Hematopoietic multipotent progenitor cell (in vitro differentiated cells): ENCODE measurements at places on chromosomes 2 and 18.

- no peak for DNase-seq
Observed at GRCh38 chr2:187879491-187879890, 325.3 kb upstream of the TFPI start.

- no peak for DNase-seq
Observed at GRCh38 chr2:201970786-201971108, 62.9 kb upstream of the FZD7 start.

GRCh38 chr2:99504844-99505584 lies 15.2 kb upstream of the REV1 start:
- DNase-seq: no peak

DNA sequence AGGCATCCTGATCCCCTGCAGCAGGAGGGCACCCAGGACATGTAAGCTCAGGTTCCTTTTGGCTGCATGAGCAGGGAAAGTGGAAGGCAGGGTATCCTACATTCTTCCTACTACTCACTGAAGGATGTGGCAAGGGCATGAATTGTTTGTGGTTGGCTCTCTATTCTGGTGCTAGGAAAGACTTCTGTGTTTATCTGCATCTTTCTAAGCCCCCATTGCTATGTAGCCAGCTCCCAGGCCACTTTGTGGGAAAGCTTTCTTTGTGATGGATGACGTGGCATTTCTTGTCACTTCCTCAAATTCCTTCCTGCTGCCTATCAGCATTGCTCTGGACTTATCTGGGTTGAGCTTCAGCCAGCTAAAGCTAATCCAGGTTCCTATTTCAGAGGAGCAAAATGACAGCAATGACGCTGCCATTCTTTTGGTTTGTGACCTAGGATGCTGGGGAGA lies 46.2 kb downstream of the MEIS1 start:
- peak; percentile 85 for DNase-seq

GRCh38 chr2:30298302-30298701 lies 67.0 kb downstream of the LBH start:
- DNase-seq: no peak

GRCh38 chr2:135775420-135775819 lies 33.8 kb downstream of the UBXN4 start:
- DNase-seq: no peak

DNA sequence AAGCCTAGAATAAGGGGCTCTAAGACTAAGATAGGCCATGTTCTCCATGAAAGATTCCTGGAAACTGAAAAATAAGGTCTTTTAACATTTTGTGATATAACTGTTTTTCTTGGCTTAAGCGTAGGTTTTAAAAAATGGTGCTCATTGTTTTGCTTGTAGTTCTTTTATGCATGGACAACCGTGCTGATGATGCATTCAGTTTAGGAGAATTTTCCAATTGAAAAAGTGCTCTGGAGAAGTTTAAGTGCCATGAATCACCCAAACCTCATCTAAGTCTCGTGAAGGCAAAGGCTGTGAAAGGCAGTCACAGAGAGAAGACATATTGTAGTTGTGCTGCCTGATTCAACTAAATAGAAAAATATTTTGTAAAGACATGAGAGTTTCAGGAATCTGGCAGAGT lies 111.8 kb upstream of the GAREM1 start:
- DNase-seq: no peak

GRCh38 chr2:119820275-119820674 lies 60.6 kb downstream of the PTPN4 start:
- no peak for DNase-seq

DNA sequence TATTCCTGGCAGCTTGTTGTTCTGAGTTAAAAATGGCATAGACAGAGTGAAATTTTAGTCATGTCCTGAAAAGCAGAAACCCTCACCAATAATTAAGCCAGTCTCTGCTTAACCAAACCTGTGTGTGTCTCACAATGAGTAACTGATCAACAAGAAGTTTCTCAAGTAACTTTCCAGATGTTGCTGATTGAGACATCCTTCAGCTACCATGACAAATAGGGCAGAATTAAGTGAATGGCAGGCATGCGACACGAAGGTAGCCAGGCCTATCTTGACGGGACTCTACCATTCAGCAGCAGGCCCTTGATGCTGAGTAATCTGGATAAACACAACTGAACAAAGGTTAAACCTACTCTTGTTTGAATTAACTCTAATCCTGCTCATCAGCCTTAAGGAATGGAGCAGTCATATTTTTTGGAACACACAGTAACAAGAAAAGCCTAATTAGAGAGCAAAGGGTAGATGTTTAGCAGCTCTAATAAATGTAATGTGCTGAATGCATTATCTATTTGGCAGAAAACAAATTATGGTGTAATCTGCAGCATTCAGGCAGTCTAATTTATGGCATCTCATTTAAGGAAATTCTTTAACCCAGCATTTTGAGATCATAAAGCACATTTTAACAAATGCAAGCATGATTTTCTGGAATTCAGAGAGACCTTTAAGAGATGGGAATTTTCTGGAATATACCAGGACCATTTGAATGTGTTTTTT lies 159.5 kb upstream of the EPHA4 start:
- no peak for DNase-seq

DNA sequence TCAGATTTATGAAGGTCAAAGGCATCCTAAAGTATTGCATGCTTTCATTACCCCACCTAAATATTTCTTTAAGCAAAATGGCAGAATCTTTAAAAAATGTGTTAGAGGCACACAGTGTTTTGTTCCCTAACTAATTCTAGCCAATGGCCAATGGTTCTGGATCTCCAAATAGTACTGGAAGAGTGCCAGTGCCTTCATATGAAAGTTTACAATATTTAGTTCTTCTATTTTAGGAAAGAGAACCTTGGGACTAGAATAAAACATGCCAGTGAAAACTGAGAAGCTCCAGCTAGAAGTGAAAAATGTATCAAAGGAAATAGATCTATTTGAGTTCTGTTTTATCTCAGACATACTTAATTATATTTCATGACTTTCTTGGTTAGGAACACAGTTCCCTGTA lies 37.1 kb downstream of the TACR1 start:
- no peak for DNase-seq

DNA sequence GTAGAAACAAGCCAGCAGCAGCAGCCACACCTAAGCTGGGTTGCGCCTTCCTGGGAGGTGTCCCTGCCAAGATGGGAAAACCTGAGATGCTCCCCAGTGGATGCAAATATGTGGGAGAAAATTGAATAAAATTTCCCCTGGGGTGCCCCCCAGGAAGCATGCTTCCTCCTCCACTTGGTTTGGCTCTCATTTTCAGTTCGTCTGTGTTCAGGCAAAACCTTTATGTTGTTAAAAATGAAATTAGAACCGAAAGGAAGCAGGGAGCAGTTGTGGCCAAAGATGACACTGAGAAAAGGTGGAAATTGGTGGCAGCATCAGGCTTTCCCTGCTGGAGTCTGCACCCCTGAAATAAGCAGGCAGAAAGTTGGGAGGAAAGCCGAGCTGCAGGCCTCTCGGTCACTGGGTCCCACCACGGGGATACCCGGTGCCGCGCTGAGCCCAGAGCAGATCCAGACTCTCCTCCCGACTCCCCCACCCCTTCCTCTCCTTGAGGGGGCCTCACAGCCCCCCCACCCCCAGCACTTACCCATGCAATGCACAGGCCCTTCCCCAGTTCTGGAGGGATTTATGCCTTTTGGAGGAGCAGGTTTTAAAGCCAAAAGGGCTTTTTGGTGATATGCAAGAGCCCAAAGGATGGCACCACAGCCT lies 267.7 kb upstream of the SPRED2 start:
- DNase-seq: no peak

DNA sequence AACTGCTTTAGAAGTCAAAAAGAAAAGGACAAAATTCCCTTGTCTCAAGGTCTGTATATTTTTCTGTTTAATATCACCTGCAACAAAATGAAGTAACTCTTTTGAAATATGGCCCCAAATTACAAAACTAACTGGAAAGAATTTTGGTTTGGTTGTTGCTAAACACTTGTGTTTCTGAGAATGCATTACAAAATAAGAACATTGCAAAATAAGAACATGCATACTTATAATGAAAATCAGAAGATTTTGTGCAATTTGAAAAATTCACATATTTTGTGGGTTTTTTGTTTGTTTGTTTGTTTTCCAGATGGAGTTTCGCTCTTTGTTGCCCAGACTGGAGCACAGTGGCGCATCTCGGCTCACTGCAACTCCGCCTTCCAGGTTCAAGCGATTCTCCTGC lies 21.8 kb downstream of the NDUFB3 start:
- no peak for DNase-seq

- no peak for DNase-seq
Observed at GRCh38 chr2:219272995-219273394, 6.2 kb upstream of the DNAJB2 start.

DNA sequence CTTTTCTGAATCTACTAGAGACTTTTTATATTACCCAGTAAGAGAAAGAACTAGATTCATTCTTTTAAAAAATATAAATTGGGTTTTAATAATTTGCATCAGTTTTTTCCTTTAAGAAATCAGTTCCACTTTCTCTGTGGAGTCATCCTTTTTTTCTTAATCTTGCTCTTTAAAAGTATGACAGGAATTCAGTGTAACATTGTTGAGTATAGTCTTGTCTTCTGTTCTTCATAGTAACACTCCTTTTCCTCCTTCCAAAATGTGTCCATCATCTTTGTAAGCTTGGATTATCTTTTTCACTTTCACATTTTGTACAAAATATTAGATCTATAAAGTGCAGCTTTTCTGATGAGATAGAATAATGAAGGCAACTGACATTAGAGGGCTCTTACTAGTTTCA lies 135.4 kb downstream of the HAUS1 start:
- no peak for DNase-seq

DNA sequence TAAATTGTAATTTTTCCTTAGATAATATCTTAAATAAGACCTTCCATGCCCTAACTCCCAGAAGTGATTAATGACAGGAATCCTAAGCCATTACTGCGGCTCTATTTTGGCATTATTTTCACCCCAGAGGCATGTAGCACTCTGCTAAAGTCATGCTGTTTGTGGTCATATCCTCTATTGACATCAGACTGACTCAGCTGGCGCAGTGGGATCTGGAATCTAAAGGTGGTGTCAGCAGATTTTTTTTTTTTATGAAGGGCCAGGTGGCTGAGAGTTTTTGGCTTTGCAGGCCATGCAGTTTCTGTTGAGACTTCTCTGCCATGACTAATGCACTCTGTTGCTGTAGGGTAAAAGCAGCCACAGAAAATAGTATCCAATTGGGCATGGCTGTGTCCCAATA lies 64.1 kb upstream of the ACVR1C start:
- DNase-seq: no peak

DNA sequence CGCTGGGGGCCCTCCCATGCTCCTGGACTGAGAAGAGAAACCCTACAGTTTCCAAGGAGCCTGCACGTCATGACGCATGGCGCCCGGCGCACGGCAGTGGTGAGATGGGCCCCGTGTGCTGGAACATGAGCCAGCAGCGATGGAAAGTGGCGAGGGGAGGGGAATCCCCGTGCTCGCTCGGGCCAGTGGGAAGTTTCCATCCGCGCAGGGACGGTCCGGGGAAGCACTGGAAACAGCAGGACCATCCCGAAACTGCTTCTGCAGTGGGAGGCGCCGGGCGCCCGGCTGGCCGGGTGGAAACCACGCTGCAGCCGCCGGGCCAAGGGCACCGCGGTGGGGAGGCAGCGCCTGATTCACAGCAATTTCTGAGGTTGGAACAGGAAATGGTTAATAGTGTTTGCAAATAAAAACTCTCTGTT lies 4.9 kb upstream of the PDCD1 start:
- DNase-seq: no peak

- DNase-seq: peak; percentile 54
Observed at GRCh38 chr2:181781078-181781786, 100.9 kb upstream of the NEUROD1 start.

DNA sequence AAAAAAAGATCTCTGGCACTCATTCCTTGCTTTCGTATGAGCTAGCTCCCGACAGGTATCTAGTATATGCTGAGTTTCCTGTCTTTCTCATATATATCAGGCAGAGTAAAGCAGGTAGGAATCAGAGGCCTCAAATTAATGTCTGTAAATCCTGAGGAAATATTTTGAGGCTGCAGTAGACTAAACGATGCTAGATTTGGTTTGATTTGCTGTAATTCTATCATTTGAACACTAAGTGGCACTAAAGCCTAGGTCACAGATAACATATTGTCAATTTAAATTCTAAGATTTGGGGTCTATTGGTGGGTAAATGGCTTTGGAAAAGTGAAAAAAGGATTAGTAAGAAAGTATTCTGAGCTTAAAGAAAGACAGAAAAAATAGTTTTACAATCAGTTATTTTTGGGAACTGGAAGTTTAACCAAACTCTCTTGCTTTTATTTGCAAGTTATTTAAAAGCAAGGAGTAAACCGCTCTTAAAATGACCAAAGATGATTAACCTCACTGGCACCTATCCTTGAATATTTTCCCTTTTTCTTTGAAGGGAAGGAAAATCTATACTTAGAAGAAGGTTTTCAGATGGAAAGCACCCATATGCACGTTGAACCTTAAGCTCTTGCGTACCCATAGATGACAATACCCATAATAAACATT lies 37.6 kb upstream of the SLC4A10 start:
- no peak for DNase-seq

- no peak for DNase-seq
Observed at GRCh38 chr2:158578703-158579330, 122.1 kb downstream of the PKP4 start.

DNA sequence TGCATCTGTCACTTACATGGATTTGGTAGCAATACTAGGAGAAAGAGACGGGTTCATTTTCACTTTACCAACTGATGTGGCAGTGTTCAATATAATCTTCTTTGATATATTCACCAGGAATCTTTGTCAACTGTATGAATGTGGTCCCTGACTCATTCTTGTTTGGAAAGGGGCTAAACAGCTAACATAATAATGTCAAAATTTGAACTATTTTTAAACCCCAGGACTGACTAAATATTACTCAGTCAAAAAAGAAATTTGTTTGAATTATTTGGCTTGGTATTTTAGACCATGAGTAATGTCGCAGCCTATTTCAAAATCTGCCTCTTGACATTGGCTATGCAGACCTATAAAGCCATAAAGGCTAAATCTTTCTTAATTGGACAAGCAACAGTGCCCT lies 413.7 kb upstream of the RGPD4 start:
- DNase-seq: no peak

DNA sequence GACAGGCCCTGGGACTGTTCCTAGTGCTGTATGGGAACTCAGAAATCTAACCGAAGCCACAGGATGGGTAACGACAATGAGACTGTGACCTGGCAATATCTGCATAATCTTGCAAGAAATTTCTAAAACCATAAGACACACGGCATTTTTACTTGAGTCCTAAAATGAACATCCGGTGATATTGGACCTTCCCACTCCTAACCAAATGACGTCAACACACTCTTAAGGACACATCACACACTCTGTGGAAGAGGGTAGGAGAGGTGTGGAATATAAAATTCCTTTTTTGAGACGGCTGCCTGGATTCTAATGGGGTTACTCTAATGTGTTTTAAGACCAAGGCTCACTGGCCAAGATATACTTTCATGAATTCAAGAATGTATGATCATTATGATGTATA lies 195.9 kb downstream of the SLC8A1 start:
- no peak for DNase-seq

DNA sequence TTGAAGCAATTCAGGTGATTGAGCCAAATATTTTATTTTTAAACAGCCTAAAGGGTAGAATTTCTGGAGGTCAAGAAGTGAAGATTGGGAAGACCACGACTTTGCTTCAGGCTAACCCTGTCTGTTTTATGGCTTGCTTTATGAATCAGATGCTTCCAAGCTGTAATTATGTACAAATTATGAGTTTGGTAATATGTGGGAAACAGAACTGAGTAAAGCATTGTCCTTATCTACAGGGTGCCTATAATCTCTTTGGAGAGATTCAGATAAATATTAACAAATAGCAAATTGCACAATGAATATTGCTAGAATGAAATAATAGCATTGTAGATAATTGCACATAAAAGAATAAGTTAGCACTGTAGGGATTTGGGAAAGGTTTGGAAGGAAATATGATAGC lies 539.4 kb upstream of the CDH2 start:
- no peak for DNase-seq
